Gastrocnemius medialis (tissue), 4 donors: ENCODE measurements at places on chromosomes 1 and 21. TPM values are rescaled to one million over a fixed set of nuclear protein-coding genes. Genes with fewer than 3 reads are reported as not detected.

DNA sequence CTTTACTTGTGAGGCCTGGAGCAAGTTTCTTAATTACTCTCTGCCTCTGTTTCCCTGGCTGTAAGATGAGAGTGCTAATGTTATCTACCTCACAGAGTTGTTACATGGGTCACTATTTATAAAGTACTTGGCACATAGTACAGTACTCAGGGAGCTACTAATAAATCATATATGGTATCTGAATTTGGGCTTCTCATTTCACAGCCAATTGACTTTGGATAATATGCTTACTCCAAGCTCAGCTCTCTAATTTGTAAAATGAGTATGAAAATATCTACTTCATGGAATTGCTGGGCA, 108.5 kb upstream of the HOOK1 start:
- H3K27me3 ChIP-seq, result no peaks in the 10 kb centered on the region
- no peak for DNase-seq
- peak overlapping the region; percentile 69 for H3K27ac ChIP-seq

DNA sequence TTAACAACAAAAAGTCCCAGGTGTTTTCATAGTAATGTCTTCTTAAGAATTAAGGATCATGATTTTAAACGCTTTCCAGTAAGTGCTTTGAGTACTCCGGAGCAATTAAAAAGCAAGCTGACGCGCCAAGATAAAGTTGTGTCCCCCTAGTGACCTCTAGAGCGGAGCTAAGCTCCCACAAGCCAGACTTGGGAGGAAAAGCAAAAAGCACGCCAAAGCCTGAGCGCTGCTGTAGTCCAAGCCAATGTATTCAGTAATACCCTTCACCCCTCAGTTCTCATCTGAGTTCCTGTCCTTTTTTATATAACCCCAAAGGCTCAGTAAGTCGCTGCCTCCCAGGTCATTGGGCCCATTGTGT, 3.5 kb upstream of the SLC44A5 start:
- H3K27ac ChIP-seq, result no peak overlapping the region
- no peaks in the 10 kb centered on the region for H3K36me3 ChIP-seq
- DNase-seq, result no peak
- peaks cover 44% of the 10 kb centered on the region for H3K27me3 ChIP-seq
- peaks cover 21% of the 10 kb centered on the region for H3K4me1 ChIP-seq
- H3K4me3 ChIP-seq, result peak overlapping the region; percentile 48

DNA sequence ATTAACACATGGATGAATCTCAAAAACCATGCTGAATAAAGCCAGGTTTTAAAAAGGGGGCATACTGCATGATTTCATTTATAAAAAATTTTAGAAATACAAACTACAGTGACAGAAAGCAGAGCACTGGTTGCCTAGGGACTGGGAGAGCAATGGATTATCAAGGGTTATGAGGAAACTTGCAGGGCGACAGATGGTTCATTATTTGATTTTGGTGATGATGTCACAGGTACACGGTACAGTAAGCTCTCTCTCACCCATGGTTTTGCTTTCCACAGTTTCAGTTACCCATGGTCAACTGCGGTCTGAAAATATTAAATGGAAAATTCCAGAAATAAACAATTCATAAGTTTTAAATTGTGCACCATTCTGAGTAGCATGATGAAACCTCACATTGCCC, 14.1 kb downstream of the VAMP4 start:
- peaks cover 5% of the 10 kb centered on the region for H3K4me1 ChIP-seq
- H3K27me3 ChIP-seq, result no peaks in the 10 kb centered on the region
- H3K36me3 ChIP-seq, result peaks cover 11% of the 10 kb centered on the region
- DNase-seq, result no peak
- H3K27ac ChIP-seq, result no peak overlapping the region

DNA sequence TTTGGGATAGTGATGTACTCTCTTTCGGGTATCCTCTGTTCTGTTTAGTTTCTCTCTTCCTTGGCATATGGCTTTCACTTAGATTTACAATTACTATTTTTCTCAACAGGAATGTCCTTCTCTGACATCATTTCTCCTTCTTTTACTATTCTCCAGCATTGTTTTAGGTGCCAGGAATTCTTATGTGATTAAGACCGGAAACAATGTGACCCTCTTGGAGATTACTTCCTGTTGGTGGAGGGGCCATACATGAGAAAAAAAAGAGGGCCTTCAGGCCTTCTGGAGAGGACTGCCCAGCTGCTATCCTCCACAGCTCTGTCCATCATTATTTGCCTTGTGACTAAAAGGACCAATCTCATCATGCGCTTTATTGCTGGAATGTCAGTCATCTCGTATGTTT, 50.4 kb upstream of the ADAMTS5 start:
- H3K27ac ChIP-seq, result no peak overlapping the region
- H3K4me1 ChIP-seq, result no peaks in the 10 kb centered on the region
- no peaks in the 10 kb centered on the region for H3K36me3 ChIP-seq
- no peak for DNase-seq
- no peak overlapping the region for H3K4me3 ChIP-seq
- no peaks in the 10 kb centered on the region for H3K27me3 ChIP-seq

- peaks cover 7% of the 10 kb centered on the region for H3K4me1 ChIP-seq
- peak overlapping the region; percentile 51 for H3K27ac ChIP-seq
- no peaks in the 10 kb centered on the region for H3K27me3 ChIP-seq
- DNase-seq, result no peak
- no peak overlapping the region for H3K4me3 ChIP-seq
Measured at GRCh38 chr21:17901458-17902079, 82.4 kb upstream of the C21orf91 start.

DNA sequence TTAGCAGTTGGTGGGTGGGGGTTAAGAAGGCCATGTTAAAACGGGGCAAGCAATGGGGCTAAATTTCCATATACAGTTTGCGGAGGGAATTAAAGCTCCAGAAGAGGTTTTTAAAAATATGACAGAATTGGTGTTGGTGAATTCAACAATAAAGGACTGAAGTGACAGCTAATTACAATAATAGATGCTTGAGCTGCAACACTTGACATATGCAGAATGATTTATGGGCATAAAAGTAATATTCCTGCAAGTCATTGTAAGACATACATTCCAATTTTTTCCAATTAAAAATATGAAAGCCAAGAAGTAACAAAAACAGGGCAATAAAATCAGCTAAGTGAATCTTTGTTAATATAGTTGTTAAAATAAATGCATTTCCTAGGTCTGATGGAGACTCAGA, 202.2 kb upstream of the MAP1LC3C start:
- no peaks in the 10 kb centered on the region for H3K27me3 ChIP-seq
- no peak overlapping the region for H3K27ac ChIP-seq
- H3K4me3 ChIP-seq, result no peak overlapping the region
- H3K36me3 ChIP-seq, result no peaks in the 10 kb centered on the region

GRCh38 chr1:218529646-218530300, 184.6 kb downstream of the TGFB2 start:
- no peak overlapping the region for H3K27ac ChIP-seq
- no peaks in the 10 kb centered on the region for H3K36me3 ChIP-seq
- H3K4me1 ChIP-seq, result peaks cover 8% of the 10 kb centered on the region
- no peak for DNase-seq

DNA sequence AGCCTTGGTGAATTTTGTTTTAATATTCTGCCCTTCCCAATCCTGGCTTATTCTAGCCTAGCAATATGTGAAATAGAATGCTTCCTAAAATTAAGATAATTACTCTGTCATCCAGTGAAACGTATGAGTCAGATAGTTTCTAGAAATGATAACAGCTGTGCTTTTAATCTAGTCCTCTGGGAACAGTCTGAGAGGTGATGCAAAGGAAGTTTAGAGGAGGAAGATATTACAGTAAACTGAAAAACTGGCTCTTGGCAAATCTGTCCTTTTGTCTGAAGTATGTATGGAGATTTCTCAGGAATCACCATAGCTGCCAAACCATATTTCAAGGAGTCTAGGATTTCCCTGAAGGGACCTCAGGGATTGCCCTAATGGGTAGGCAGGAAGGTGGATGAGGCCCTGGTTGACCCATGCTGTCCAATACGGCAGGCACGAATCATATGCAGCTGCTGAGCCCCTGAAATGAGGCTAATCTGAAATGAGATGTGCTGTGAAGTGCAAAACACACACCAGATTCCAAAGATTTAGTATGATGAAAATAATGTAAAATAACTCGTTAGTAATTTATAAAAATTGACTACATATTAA, 70.8 kb upstream of the LBR start:
- no peak for DNase-seq
- H3K27ac ChIP-seq, result no peak overlapping the region
- no peak overlapping the region for H3K4me3 ChIP-seq
- H3K4me1 ChIP-seq, result no peaks in the 10 kb centered on the region

- H3K4me3 ChIP-seq, result no peak overlapping the region
- peaks cover 67% of the 10 kb centered on the region for H3K4me1 ChIP-seq
- no peak overlapping the region for H3K27ac ChIP-seq
- no peaks in the 10 kb centered on the region for H3K36me3 ChIP-seq
- H3K27me3 ChIP-seq, result no peaks in the 10 kb centered on the region
Measured at GRCh38 chr1:22471078-22471477, 19.4 kb downstream of the ZBTB40 start.

DNA sequence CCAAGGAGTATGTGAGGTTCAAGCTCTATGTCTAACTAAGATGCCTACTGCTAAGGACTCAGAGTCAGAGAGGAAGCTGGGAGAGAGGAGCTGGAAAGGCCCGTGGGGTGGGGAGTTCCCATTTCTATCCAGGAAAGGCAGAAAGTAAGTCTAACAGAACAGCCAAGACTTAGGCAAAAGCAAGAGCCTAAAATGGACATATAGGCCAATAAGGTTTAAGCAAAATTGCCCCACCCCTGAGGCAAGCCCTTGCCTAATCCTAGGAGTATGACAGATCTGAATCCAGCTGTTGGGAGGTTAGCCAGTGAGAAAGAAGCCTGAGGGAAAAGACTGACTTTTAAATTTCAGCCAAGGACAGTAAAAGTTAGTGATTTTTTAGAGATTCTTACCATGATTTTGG, 1.6 kb upstream of the KLHDC9 start:
- H3K36me3 ChIP-seq, result no peaks in the 10 kb centered on the region
- H3K27me3 ChIP-seq, result no peaks in the 10 kb centered on the region
- peak; percentile 50 for DNase-seq
- no peak overlapping the region for H3K4me3 ChIP-seq
- H3K4me1 ChIP-seq, result peaks cover 19% of the 10 kb centered on the region

- DNase-seq, result no peak
- H3K27ac ChIP-seq, result no peak overlapping the region
- H3K27me3 ChIP-seq, result no peaks in the 10 kb centered on the region
- no peak overlapping the region for H3K4me3 ChIP-seq
- no peaks in the 10 kb centered on the region for H3K36me3 ChIP-seq
Measured at GRCh38 chr1:70383483-70383882, 27.6 kb upstream of the CTH start.

GRCh38 chr1:213035573-213035972, 15.5 kb upstream of the RPS6KC1 start:
- DNase-seq, result no peak
- no peak overlapping the region for H3K4me3 ChIP-seq
- peaks cover 26% of the 10 kb centered on the region for H3K27me3 ChIP-seq
- no peaks in the 10 kb centered on the region for H3K36me3 ChIP-seq

GRCh38 chr1:118184739-118185083, 317 bp downstream of the SPAG17 start:
- no peaks in the 10 kb centered on the region for H3K4me1 ChIP-seq
- H3K27ac ChIP-seq, result no peak overlapping the region
- H3K4me3 ChIP-seq, result peak overlapping the region; percentile 40

DNA sequence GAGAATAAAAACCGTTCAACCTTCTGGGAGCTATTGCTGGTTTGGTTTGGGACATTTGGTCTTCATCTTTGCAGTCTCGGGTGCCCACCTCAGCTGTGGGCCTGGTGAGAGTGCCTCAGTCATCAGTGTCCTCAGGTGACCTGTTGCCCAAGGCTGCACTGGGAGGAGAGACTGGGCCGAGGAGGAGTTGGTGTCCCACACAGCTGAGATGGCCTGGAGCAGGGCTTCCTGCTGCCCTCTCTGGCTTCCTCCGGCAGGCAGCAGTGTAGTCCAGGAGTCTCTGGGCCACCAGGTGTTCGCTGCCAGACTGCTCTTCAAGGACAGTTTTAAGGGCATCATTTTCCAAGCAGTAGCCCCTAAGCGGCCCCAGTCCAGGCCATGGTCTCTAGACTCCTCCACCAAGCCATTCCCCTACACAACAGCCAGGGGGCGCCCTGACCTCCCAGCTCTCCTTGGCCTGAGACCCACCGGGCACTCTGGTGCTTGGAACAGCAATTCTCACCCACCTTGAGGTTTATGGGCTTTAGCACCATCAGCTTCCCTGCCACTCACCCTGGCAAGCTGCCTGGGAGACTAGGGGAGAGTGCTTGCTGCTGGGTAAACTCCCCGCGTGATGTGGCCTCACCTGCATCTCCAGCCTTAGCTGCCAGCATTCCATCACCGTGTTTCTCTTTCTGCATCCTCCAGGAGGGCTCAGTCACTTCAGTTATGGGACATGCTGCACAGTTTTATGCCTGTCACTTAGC, 9.1 kb upstream of the SYTL1 start:
- no peak overlapping the region for H3K4me3 ChIP-seq
- no peaks in the 10 kb centered on the region for H3K36me3 ChIP-seq
- no peak for DNase-seq
- H3K27ac ChIP-seq, result no peak overlapping the region

GRCh38 chr1:31675161-31675560, 28.7 kb downstream of the COL16A1 start:
- no peaks in the 10 kb centered on the region for H3K36me3 ChIP-seq
- no peaks in the 10 kb centered on the region for H3K27me3 ChIP-seq
- H3K27ac ChIP-seq, result no peak overlapping the region
- DNase-seq, result no peak

- no peaks in the 10 kb centered on the region for H3K36me3 ChIP-seq
- no peaks in the 10 kb centered on the region for H3K4me1 ChIP-seq
- H3K27ac ChIP-seq, result no peak overlapping the region
- no peak overlapping the region for H3K4me3 ChIP-seq
- no peaks in the 10 kb centered on the region for H3K27me3 ChIP-seq
- no peak for DNase-seq
Measured at GRCh38 chr1:172670791-172671190, 11.9 kb downstream of the FASLG start.

- no peaks in the 10 kb centered on the region for H3K36me3 ChIP-seq
- peaks cover 23% of the 10 kb centered on the region for H3K27me3 ChIP-seq
- DNase-seq, result no peak
- no peak overlapping the region for H3K4me3 ChIP-seq
- no peak overlapping the region for H3K27ac ChIP-seq
- H3K4me1 ChIP-seq, result no peaks in the 10 kb centered on the region
Measured at GRCh38 chr1:121522061-121522759, 337.4 kb downstream of the SRGAP2C start.

- H3K36me3 ChIP-seq, result peaks cover 22% of the 10 kb centered on the region
- no peak overlapping the region for H3K27ac ChIP-seq
- no peak for DNase-seq
- no peaks in the 10 kb centered on the region for H3K27me3 ChIP-seq
Measured at GRCh38 chr1:17668624-17669175, 86.4 kb upstream of the ACTL8 start.

Gene ACKR1
- 34.8 TPM for total RNA-seq

Gene DNAI4
- total RNA-seq, result 0.41 TPM

Gene F5
- total RNA-seq, result 0.10 TPM

Gene NR1I3
- not detected for total RNA-seq

Gene SPATA21
- total RNA-seq, result not detected

Gene TFF2
- total RNA-seq, result not detected

Gene SAMD13
- 10.8 TPM for total RNA-seq

Gene FAM72D
- not detected for total RNA-seq

Gene OR2L3
- not detected for total RNA-seq

Gene CA14
- 3.8 TPM for total RNA-seq

Gene GSTM4
- 23.9 TPM for total RNA-seq

Gene NECTIN4
- total RNA-seq, result not detected

Gene PRAMEF13
- not detected for total RNA-seq

Gene BTBD8
- 3.4 TPM for total RNA-seq

Gene TDRD5
- total RNA-seq, result not detected

Gene PCAT6
- not detected for total RNA-seq

Gene AJAP1
- total RNA-seq, result 0.05 TPM

Gene ZNF683
- total RNA-seq, result not detected
